ENCODE measurements at places on chromosomes 6 and 20.

- DNase-seq: no peak
These were observed 1.2 kb downstream of the CBFA2T2 start for GRCh38 chr20:33490934-33491656.

GRCh38 chr6:83952830-83953229 is 80.7 kb upstream of the MRAP2 start:
- no peak for DNase-seq

- DNase-seq: no peak
These were observed 82.5 kb upstream of the ID4 start for GRCh38 chr6:19754686-19755085.

DNA sequence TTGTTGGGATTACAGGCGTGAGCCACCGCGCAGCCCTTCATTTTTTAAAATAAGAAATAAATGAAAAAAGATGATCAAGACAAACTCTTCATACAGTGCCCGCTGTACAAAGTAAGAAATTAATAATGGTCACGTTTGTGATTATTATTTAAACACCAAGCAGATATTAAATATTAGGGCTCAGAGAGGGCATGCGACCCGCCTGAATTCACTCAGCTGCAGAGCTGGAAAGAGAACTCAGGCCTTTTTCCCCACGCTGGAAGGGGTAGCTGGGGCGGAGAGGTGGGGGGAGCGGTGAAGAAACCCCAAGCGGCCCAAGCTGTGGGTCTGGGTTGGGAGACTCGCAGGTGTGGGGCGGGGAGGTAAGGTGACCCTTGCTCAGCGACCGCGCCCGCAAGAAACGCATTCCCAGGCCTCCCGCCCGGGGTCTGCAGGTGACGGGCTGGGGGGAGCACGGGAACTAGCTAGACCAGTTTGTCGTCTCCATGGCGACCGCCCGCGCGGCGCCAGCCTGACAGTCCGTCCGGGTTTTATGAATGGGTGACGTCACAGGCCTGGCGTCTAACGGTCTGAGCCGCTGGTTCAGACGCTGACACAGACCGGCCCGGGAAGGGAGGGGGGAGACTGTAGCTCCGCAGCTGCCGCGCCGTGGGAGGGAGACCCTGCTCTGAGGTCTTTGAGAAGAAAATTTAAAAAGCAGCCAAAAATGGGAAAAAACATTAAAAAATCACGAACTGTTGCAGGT is 1.1 kb upstream of the ID1 start:
- peak; percentile 54 for DNase-seq

GRCh38 chr6:137084865-137085617 is 40.3 kb upstream of the IL20RA start:
- no peak for DNase-seq

GRCh38 chr6:26194329-26194701 is 107.1 kb downstream of the HFE start:
- no peak for DNase-seq

- no peak for DNase-seq
These were observed 63.1 kb upstream of the NNAT start for GRCh38 chr20:37457921-37458320.

DNA sequence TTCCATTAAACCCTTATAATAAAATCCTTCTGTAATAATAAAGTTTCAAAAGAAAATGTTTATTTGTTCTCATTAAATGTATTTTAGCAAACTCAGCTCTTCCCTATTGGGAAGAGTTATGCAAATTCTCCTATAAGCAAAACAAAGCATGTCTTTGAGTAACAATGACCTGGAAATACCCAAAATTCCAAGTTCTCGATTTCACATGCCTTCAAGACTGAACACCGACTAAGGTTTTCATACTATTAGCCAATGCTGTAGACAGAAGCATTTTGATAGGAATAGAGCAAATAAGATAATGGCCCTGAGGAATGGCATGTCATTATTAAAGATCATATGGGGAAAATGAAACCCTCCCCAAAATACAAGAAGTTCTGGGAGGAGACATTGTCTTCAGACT is 3.8 kb downstream of the IL17A start:
- DNase-seq: no peak

All from stimulated activated CD8-positive, alpha-beta memory T cell treated with anti-CD3 and anti-CD28 coated beads, Interleukin-4, amount 100 ng/mL, for 4 hours (primary cell).